ENCODE measurements at places on chromosomes 7 and 10.

- no peak for DNase-seq
These were observed 586.6 kb downstream of the GALNT17 start for GRCh38 chr7:71718563-71718962.

DNA sequence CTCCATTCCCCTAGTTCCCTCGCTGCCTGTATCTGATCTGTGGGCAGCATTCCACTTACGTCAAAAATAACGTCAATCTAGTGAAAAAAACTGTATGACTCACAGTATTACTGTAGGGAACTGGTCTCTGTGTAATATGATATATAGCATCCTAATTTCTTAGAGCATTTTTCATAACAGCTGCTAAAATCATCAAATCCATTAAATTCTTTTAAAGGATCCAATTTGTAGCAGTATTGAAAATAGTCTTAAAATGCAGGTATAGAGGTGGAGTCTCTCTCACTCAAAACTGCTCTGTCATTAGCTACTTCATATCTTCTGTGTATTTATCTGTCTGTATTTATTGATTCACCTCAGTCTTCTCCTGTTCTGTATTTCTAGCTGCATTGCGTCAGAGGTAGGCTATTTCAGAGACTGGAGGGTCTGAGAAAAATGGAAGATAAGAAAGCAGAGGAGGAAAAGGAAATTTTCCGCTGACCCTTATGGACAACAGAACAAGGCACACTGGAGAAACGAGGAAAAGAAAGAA lies 59.9 kb downstream of the PON1 start:
- peak; percentile 77 for DNase-seq

DNA sequence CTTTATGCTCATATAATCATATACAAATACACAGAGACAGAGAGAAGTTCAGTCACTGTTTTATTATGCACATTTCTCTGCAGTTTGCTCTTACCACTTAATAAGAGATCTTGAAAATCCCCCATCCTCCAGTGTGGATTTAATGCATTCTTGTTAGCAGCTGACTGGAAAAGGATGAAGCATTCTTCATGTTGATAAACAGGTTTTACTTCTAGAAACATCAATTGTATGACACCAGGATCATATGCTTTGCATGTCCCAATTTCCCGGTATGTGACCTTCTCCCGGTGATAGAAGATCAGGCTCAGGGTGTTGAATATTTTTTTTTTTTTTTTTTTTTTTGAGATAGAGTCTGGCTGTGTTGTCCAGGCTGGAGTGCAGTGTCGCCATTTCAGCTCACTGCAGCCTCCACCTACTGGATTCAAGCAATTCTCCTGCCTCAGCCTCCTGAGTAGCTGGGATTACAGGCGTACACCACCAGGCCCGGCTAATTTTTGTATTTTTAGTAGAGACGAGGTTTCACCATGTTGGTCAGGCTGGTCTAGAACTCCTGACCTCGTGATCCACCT lies 6.2 kb upstream of the CREB3L2 start:
- DNase-seq: no peak

GRCh38 chr7:70660819-70661191 lies 471.1 kb upstream of the GALNT17 start:
- DNase-seq: no peak

- no peak for DNase-seq
These were observed 80.8 kb downstream of the PPP1R17 start for GRCh38 chr7:31767686-31768358.

- no peak for DNase-seq
These were observed 8.5 kb downstream of the NT5C2 start for GRCh38 chr10:103184615-103185014.

DNA sequence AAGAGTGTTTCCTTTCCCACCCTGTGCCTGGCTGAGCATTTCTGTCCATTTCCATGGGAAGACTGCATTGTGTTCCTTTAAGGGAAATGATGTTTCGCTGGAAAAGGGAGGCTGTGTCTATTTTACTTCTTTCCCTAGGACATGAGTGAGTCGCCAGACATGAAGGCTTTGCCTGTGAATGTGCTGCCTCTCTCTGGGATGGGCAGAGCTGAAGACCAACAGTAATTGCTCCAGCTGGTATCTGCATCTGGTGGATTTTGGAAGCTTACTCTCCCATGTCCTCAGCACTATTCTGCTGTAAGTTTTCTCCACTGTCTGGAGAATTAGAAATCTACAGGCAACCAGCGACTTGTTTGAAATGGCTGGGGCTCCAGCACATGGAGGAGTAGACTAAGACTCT lies 264.6 kb upstream of the BMPER start:
- DNase-seq: no peak

GRCh38 chr10:44010873-44011602 lies 362.4 kb upstream of the ZNF32 start:
- no peak for DNase-seq

DNA sequence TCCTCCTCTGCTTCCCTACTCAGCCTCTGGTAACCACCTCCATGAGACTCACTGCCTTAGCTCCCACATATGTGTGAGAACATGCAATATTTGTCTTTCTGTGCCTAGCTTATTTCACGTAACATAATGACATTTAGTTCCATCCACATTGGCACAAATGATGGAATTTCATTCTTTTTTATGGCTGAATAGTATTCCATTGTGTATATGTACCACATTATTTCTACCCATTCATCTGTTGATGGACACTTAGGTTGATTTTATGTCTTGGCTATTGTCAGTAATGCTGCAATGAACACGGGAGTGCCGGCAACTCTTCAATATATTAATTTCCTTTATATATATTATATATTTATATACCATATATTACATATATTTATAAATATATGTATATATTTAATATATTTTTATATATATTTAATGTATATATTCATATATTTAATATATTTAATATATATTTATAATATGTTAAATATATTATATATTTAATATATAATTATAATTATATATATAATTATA lies 1046.9 kb downstream of the DNAJB9 start:
- DNase-seq: no peak
